SK-N-SH treated with all-trans-retinoic acid at 6 μM for 48 hours (cell line): ENCODE measurements at places on chromosomes 7 and 10.

GRCh38 chr7:28684650-28685241 lies 272.4 kb downstream of the CREB5 start:
- no peak for ATAC-seq

DNA sequence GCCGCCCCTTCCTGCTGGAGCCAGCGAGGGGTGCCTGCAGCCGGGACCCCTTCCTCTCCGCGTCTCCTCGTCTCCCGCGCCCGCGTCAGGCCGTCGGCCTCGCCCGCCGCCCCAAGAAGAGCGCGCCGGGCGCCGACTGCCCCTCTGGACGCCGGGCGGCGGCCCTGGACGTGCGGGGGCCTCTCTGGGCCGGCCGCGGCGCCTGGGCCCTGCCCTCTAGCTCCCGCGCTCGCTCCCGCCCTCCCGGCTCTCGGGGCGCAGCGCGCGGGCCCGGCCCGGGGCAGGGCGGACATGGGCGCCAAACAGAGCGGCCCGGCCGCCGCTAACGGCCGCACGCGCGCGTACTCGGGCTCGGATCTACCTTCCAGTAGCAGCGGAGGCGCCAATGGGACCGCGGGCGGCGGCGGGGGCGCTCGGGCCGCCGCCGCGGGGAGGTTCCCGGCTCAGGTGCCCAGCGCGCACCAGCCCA lies 704 bp downstream of the ZNRF2 start:
- ATAC-seq = peak; percentile 7

DNA sequence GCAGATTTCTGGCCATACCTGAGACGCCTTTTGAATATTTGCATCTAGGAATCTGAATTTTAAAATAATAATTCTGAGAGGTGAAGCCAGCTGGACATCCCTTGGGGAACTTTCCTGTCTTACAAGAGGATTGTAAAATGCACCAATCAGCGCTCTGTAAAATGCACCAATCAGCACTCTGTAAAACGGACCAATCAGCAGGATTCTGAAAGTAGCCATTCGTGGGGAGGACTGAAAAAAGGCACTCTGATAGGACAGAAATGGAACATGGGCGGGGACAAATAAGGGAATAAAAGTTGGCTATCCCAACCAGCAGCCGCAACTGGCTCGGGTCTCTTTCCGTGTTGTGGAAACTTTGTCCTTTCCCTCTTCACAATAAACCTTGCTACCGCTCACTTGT lies 9.9 kb downstream of the PPIF start:
- no peak for ATAC-seq

DNA sequence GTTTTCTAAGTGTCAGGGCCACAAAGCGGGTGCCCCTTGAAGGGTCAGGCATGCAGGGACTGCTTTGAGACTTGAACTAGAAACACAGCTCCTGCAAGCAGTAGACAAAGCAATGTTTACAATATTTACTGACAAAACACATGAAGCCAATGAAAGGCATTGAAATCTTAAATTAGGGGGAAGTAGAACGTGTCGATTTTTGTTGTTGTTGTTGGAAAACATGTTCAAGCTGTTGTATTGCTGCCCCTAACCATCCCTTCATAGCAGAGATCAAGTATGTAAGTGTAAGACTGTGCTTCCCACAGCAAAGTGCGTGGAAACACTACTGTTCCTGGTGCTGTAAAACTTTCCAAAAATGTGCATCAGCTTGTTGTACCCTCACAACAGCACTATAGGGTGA lies 131.6 kb upstream of the MGMT start:
- no peak for ATAC-seq

DNA sequence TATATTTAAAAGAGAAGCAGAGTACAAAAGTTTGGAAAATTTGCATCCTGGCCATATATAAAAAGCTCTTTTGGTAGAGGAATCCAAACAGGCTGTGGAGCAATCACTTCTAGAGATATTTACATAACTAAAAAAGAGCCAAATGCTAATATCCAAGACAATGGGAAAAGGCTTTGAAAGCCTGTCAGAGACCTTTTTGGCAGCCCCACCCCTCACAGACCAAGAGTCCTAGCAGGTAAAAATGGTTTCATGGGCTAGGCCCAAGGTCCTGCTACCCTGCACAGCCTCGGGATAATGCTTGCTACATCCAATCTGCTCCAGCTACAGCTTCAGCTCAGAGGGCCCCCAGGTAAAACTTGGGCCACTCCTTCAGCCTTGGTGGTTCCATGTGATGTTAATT lies 430.2 kb upstream of the KCND2 start:
- ATAC-seq = no peak

DNA sequence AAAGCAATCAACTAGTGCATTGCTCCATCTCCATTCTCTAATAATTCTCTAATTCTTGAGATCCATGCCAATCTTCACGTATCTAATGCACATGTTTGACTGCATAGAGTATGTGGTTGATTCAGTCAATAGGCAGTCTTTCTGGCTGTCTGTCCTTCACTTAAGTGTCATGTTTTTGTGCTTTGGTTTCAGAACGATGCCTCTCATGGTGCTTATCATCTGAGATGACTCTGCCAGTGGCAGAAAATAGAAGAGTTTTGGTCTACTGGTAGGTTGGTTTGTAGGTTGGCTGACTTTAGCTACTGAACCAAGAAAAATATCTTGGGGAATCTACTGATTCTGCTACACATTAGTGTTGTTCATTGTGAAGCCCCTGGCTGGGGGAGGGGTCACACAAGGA lies 364.2 kb downstream of the SFMBT2 start:
- no peak for ATAC-seq

- ATAC-seq = no peak
These were observed 26.6 kb downstream of the TBXAS1 start for GRCh38 chr7:139855498-139856270.
